ENCODE measurements at places on chromosomes 3 and 15.

GRCh38 chr15:94346282-94346681 lies 114.9 kb downstream of the MCTP2 start:
- DNase-seq, result no peak

- DNase-seq, result no peak
These were observed 42.6 kb upstream of the ACKR4 start for GRCh38 chr3:132554437-132554836.

GRCh38 chr3:158539414-158540014 lies 31.5 kb upstream of the MLF1 start:
- DNase-seq, result no peak

GRCh38 chr3:71421820-71422566 lies 161.5 kb downstream of the FOXP1 start:
- peak; percentile 31 for DNase-seq

DNA sequence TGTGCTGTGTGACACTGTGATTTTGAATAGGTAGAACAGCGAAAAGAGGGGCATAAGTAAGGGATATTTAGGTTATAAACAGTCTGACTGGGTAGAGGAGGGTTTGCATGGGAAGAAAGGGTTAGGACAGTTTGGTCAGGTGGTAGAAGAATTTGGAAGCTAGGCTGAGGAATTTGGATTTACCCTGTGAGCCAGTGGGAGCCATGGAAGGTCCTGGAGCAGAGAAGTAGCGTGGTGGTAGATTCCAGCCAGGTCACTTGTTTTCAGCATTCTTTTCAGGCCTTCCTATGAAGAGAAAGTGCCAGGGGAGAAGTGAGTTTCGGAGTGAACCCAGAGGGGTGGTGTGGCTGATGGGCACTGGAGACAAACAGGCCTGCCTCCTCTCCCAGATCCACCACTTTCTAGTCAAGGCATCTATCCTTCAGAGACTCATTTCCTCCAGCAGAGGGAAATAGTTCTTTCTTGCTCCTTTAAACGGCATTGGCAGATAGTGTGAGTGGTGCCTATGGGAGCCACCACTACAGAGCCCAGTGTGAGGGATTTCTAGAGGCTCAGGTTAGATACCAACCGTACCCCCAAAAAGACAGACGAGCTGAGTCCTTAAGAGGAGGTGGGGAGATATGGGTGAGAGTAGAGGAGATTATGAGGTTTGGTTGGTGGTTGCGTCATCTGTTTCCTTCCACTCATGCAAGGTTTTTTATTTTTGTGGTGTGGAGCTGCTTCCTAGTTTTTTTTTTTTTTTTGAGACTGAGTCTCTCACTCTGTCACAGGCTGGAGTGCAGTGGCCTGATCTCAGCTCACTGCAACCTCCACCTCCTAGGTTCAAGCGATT lies 21.2 kb downstream of the PXK start:
- DNase-seq, result peak; percentile 42

DNA sequence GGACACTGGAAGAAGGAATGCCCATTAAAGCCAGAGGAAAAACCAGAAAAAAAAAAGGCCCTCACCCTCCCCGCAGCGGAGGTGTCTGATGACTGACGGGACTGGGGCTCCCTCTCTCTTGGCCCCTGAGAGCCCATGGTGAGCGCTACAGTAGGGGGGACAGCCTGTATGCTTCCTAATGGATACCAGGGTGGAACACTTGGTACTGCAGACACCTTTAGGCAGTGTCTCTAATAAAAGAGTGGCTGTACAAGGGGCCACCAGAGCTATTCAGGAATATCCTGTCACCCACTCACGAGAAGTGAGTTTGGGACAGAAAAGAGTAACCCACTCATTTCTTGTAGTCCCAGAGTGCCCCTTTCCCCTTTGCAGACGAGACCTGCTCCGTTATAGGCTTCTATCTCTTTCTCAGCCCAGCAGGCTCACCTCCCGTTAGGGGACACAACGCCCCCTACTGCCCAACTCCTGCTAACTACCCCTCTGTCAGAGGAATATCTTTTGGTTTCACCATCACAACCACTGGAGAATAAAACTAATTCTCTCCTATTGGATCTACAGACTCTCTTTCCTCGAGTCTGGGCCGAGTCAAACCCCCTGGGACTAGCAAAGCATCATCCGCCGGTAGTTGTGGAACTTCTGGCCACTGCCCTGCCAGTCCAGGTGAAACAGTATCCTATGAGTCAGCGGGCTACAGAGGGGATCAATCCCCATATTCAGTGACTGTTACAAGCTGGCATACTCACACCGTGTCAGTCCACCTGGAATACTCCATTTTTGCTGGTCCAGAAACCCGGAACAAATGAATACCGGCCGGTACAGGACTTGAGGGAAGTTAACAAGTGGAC lies 40.8 kb downstream of the ZBTB11 start:
- peak; percentile 56 for DNase-seq

- DNase-seq, result no peak
These were observed 7.3 kb downstream of the CYP19A1 start for GRCh38 chr15:51331141-51331540.

- DNase-seq, result peak; percentile 68
These were observed 46.1 kb downstream of the RFTN1 start for GRCh38 chr3:16467393-16467792.

DNA sequence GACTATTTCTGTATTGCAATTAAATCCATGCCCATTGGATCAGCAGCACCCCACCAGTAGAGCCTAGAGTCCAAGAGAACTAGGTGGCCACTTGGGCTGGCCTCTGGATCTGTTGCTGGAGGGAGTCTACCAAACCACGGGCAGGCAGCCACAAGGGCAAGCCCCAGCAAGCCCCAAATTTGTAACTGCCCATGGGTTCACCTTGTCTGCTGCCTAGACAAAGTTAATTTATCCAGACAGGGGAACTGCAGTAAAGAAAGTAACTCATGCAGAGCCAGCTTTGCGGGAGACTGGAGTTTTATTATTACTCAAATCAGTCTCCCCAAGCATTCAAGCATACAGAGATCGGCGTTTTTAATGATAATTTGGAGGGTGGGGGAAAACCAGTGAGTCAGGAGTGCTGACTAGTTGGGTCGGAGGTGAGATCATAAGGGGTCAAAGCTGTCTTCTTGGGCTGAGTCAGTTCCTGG lies 74.0 kb upstream of the TERB2 start:
- DNase-seq, result no peak

DNA sequence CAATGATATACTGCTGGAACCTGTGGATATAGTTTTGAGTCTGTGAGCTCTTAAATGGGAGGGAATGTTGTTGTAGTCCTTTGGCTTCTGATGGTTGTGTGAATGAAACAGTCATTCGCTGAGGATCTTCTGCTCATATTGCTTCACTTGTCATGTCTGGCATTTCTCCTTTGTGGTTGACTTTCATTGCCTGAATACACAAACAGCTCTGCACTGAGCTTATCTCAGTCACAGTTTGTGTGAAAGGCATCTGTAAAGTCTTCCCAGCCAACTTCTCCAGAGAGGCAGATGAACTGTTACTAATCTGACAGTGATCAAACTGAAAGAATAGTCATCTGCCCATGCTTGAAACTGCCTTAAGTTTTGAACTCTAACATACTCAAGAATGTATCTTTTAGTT lies 59.8 kb downstream of the TMED3 start:
- no peak for DNase-seq

GRCh38 chr3:82157952-82158351 lies 396.5 kb upstream of the GBE1 start:
- no peak for DNase-seq

DNA sequence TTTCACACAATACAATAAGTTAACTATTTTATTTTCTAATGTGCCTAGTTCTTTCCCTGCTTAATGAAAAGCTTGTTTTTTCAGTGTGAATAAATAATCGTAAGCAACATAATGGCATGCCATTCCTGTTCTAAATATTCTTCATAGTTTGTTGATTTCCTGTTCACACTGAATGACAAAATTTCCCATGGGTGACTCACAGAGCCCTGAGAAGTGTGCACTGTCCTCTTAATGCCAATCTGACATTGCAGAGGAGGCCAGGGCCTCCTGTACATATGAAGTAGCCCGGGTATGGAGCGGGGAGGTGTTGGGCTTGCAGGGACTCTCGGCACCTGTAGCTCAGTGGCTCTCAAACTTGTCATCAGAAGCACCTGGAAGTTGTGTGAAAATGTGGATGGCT lies 24.3 kb downstream of the CCR3 start:
- DNase-seq, result no peak

DNA sequence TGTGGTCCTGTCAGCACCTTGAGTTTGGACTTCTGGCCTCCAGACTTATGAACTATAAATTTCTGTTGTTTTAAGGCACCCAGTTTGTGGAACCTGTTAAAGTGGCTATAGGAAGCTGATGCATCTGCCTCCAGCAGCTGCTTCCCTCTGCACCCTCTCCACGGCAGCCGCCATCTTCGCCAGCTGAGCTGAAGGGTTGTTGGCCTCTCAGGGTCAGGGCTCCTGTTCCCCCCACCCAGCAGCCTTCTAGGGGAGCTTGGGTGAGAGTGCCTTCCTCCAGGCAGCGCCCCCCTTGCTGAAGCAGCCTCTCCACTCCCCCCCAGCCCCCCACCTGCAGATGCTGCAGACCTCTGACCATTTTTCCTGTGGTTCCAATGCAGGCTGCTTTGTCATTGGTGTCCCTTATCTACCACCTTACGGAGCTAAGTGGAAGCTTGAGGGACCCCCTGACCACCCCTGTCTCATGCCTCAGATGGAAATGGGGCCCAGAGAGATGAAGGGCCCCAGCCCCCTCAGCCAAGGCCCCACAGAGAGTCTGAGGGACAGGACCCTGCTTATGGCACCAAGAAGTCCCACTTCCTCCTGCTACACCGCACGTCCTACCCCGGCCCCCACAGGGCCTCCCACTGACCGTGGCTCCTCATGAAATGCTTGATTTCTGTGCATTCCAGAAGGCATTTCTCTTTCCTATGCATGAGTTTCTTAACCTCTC lies 61.4 kb upstream of the TLE3 start:
- DNase-seq, result no peak

- DNase-seq, result no peak
These were observed 270.8 kb upstream of the TOPAZ1 start for GRCh38 chr3:43970920-43971319.

DNA sequence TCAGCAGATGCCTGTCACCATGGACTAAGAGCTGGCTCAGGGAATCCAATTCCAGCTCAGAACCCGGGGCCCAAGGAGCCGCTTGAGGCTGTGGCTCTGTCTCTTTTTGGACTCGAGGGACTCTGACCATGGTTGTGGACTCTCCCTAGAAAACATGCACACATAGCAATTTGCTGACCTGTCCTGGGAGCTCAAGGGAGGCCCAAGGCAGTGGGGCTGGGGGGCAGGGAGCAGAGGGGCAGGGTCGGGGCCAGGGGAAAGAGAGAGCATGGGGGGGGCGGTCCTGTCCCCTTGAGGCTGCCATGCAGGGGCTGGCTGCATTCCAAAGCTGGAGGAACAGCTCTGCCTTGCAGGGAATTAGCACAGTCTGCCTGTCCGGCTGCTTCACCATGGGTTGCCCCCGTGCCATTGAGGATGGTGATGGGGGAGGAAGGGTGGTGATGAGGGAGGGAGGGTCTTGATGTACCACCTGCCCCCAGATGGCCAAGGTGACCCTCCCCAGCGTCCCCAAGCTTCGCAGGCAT lies 190.1 kb downstream of the GOLGA6L6 start:
- DNase-seq, result no peak

DNA sequence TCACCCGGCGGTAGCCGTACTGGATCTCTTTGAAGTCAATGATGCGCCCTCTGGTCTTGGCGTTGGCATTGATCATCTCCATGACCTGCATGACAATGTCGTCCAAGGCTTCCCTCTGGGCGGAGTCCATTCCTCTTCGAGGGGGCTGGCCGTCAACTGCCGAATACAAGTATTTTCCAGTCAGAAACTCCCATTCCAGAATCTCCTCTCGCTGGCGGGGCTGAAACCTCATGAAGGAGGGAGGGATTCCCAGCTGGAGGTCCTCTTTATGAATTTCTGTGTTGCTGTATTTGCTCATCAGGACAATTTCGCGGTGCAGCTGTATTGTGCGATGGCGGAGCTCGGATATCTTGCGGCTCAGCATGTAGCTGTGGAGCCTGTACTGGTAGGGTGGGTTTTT lies 73.4 kb downstream of the CHSY1 start:
- no peak for DNase-seq

GRCh38 chr15:99917252-99917651 lies 184.0 kb upstream of the LYSMD4 start:
- DNase-seq, result no peak

DNA sequence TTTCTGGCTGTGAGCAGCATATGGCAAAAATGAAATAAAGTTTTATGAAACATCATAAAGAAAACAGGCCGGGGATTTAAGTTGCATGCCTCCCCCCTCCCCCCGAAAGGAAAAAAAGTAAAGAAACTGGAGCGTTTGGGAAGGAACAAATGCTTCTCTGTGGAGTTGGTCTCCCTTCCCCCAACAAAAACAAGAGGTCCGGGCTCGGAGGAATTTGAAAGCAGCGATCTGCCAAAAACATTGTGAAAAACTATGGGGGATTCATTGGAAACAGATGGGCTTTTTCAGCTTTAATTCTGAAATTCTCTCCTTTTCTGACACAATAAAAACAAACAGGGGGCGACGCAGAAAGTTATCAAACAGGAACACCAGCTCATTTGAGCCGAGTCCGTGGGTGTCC lies 17.0 kb downstream of the RGMA start:
- DNase-seq, result no peak

- no peak for DNase-seq
These were observed 1038.6 kb downstream of the TUSC7 start for GRCh38 chr3:117748131-117748530.

DNA sequence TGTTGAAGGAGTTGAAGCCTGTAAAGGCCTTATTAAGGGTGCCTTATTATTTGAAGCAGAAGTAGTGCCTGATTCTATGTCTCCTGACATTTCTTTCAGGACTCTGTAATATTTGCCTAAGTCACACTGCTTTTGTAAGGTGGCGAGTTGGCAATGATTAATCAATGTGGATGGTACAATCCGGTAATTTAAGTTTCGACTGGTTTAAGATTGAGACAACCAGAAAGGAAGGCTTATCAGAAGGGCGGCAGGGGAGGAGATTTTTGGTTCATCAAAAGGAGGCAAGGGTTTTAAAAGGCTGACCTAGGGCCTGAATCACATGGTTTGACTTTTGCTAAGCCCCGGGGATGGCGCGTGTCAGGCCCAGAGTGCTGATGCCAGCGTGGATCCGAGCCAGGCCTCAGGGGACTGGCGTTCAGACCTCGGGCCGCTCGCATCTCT lies 830 bp upstream of the RNF13 start:
- DNase-seq, result no peak

GRCh38 chr15:74844319-74845207 lies 1.6 kb upstream of the ULK3 start:
- no peak for DNase-seq

DNA sequence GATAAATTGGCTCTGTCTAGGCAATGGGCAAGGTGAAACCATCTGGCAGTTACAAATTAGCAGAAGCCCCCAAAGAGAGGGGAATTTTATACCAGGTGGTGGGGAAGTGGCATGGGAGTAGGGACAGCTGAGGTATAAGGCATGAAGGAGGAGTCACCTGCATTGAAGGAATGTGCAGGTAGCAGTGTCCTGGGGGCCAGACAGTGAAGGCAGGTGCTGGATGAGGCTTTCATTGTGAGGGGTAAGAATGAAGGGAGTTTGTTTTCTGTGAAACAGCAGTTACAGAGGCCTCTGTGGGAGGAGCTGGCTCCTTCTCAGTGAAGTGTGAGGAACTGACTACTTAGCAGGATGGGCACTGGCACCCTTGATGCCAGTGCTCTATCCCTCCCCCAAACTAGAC lies 19.1 kb upstream of the PXYLP1 start:
- DNase-seq, result no peak

Data from CD4-positive, alpha-beta T cell treated with Interferon gamma for 1 hour (primary cell).